ENCODE measurements at places on chromosomes 2 and 18. TPM values are rescaled to one million over a fixed set of nuclear protein-coding genes. Genes with fewer than 3 reads are reported as not detected.

The SCN9A gene
- total RNA-seq = 9.3 TPM

- DNase-seq = no peak
These were observed at the start of gene PRKCE for GRCh38 chr2:45651415-45652089. TSS of gene PRKCE (plus strand) at chr2:45651675.

DNA sequence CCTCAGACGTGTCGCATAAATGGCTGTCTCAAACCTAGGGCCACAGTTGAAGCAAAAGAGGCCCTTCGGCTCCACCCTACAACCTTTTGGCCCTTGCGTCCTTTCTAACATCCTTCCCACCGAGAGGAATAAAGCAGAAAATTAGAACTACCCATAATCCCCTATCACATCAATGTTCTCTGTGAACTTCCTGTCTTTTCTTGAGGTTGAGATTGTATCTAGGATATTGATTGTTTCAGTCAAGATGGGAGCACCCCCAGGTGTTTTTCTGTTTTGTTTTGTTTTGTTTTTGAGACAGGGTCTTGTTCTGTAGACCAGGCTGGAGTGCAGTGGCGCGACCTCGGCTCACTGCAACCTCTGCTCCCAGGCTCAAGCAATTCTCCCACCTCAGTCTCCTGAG lies 23.6 kb downstream of the INPP5D start:
- DNase-seq = no peak

The CPS1 gene
- total RNA-seq = 0.53 TPM

DNA sequence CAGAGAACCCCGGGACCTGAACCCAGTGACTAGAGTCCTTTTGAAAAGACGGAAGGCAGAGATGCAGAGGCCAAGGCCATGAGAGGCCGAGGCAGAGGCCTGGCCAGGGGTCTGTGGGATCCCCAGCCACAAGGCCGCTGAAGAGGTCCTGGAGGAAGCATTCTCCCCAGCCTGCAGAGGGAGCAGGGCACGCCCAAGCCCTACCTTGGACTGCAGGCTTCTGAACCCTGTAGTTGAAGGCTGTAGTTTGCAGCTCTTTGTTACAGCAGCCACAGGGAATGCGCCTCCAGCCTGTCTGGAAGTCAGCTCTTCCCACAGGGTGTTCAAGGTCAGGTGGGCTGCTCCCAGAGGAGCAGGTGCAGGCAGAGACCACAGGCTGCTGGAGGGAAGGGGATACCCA lies 22.1 kb upstream of the PXDN start:
- no peak for DNase-seq
